ENCODE measurements at places on chromosomes 2 and 18. TPM values are rescaled to one million over a fixed set of nuclear protein-coding genes. Genes with fewer than 3 reads are reported as not detected.

The SLC5A6 gene
- total RNA-seq = 84.9 TPM

The FAM110C gene
- 30.7 TPM for total RNA-seq

GRCh38 chr2:667332-667999, 9.7 kb downstream of the TMEM18 start:
- DNase-seq = no peak

DNA sequence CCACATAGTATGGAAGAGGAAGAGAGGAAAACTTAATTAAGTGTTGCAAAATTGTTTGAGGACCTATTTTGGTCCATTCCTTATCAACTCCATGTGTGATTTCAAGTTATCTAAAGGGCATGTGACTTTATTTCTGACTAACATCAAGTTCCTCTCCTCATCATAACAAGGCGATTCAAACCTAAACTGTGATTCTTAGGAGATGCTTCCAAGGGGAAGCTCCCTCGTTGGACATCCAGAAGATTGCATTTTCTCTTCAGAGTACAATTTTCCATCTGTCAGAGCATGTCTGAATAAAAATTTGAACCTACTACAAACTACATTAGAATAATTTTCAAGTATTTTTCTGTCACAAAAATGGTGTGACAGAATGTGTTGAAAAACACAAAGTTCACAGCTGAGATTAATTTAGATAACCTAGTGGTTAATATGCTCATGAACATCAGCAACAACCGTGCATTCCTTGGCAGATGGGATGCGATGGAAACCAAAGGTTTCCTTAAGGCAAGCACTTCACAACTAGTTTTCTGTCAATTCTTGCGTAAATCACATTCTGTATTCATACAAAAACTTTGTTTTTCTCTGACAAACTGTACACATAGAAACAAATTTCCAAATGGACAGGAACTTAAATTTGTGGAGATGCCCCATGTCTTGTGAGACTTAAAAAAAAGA, 4.2 kb downstream of the SFT2D3 start:
- DNase-seq = no peak

- no peak for DNase-seq
Observed at GRCh38 chr2:12618576-12618975, 98.2 kb upstream of the TRIB2 start.

- DNase-seq = no peak
Observed at GRCh38 chr18:23967321-23968089, 47.0 kb upstream of the TTC39C start.

- DNase-seq = no peak
Observed at GRCh38 chr18:3832025-3832638, 382.2 kb downstream of the TGIF1 start.

The DHX57 gene
- total RNA-seq = 17.4 TPM

GRCh38 chr18:22271030-22271429, 101.6 kb downstream of the GATA6 start:
- DNase-seq = no peak

GRCh38 chr2:70657246-70657645, 103.6 kb upstream of the TGFA start:
- no peak for DNase-seq

GRCh38 chr2:127860130-127860529, 2.2 kb upstream of the POLR2D start:
- no peak for DNase-seq

The GPR45 gene
- not detected for total RNA-seq

The MDH1B gene
- total RNA-seq = 0.64 TPM

DNA sequence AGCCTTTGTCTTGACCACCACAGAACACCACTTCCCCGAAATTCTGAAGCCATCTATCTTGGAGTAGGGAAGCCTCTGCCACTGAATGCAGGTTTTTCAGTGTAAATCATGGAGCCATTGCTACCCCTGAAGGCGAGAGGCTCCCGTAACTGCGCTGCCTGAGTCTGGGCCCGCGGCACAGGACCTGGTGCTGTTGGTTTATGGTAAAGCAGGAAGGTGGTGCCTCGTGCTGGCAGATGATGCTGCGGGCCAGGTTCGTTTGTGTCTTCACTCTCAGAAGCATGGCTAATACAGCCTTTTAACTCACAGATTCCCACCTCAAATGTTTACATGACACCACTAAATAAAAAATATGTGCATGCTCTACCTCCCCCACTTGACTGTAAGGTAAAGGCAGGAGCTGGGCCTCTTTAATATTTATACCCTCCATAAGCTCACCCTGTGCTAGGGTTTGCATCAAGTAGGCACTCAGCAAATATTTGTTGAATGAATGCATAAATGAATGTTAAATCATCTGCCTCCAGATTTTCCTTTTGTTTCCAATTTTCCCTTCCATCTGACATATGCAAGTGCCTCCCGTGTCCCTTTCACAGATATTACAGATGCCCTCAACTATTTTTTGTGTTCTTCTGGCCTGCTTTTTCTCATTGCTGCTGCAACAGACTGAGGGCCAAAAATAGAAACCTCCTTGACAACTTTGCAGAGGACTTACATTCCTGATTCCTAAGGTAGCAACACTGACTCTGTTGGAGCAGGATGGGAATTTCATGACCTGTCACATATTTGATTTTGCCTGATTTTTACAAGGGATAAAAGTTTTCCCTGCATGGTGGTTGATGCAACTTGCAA, 83.5 kb upstream of the CPO start:
- no peak for DNase-seq

The GKN2 gene
- total RNA-seq = not detected

- no peak for DNase-seq
Observed at GRCh38 chr18:77177009-77177408, 44.4 kb upstream of the MBP start.

- no peak for DNase-seq
Observed at GRCh38 chr2:1140389-1141003, 189.8 kb downstream of the SNTG2 start.

DNA sequence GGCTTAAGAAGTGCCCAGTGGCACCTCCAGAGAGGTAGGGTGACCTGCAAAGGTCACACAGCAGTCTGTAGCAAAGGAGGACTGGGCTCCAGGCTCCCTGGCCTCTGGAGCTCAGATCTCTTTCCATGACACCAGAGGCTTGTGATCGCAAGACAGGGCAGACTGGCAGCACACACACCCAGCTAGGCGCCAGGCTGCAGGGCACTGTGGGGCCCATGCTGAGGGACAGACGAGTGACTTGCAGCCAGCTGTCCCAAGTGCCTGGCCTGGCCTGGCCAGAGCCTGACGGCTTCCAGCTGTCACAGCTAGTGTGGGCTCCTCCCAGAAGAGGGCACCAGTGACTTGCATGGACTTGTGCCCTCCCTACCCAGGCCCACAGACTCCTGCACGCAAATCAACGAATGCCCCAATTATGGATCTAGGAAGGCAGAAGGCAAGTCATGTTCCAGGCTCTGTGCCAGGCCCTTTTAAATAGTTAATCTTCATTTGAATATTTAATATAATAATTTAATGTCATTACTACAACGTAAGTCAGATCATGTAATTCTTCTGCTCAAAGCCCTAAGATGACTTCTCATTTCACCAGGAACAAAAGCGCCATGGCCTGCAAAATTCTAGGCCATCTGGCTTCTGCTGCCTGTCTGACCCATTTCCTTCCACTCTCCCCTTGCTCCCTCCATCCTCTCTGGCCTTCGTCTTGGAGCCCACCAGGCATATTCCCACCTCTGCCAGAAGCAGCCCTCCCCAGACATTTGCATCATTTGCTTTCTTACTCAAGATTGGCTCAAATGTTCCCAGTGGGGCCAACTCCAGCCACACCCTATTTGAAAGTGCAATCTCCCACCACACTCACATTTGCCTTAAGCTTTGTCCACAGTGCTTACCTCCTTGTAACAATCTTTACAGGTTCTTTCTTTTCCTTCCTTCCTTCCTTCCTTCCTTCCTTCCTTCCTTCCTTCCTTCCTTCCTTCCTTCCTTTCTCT, 3.7 kb upstream of the SPEG start:
- DNase-seq = no peak

DNA sequence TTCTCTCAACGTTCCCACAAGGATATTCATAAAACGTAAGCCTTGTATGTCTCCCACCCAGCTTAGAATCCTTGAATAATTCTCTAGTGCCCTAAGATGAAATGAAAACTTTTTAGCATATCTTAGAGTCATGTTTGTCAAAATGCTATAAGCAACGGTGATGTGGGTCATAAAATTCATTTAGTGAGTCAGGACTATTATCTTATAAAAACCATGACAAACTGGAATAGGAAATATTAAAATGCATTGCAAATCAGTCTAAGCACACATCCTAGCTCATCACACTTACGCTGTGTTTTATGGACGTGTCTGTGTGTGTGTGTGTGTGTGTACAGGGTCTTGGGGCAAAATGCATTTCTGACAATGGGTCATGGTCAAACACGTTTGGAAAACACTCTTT, 119.9 kb upstream of the ST6GAL2 start:
- no peak for DNase-seq

GRCh38 chr2:218407717-218408116, 8.0 kb downstream of the CTDSP1 start:
- DNase-seq = no peak

GRCh38 chr2:121825003-121825950, 69.8 kb downstream of the TSN start:
- DNase-seq = no peak

DNA sequence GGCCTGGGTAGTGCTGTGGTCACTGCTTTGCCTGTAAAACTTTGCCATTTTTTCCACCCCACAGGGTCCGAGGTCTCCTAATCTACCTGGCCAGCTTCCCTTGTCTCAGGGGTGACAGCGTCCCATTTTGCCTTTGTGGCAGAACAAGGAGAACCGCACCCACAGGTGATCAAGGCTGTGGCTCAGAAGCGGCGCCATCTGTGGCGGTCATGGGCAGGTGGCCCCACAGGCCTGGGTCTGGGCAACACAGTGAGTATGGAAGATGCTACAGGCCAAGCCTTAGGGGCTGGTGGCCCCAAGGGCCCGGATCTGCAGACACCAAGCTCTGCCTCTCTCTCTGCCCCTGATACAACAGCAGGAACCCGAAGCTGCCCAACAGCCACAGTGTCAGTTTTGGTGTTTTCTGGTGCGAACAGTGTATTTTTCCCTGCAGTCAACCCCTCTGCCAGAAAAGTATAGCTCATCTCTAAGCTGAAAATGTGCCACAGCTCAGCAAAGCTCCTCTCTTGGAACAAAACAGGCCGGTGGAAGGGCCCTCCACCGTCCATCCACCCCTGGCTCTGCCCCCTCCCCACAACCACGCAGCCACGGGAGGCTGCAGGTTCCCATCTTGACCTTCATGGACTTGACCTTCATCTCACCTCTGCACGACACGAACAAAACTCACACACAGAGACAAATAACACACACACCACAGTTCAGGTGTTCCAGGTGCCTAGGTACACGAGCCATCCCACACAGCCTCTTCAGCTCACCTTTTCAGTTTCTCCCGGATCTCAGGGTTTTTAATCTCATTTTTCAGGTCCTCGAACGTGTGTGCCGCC, 96.7 kb downstream of the PXDN start:
- no peak for DNase-seq

DNA sequence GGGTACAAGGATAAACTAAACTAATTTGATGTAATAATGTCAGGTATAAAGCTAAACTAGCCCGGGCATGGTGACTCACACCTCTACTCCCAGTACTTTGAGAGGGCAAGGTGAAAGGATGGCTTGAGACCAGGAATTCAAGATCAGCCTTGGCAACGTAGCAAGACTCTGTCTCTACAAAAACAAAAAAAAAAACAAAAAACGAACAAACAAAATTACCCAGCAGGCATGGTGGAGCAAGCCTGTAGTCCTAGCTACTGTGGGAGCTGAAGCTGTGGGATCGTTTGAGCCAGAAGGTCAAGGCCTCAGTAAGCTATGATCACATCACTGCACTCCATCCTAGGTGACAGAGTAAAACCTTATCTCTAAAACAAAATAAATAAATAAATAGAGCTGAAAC, 131.8 kb upstream of the KYNU start:
- DNase-seq = no peak

GRCh38 chr2:192035731-192036442, 158.8 kb downstream of the TMEFF2 start:
- DNase-seq = no peak

The CCDC150 gene
- total RNA-seq = 2.0 TPM

The ABCB11 gene
- total RNA-seq = 0.66 TPM

DNA sequence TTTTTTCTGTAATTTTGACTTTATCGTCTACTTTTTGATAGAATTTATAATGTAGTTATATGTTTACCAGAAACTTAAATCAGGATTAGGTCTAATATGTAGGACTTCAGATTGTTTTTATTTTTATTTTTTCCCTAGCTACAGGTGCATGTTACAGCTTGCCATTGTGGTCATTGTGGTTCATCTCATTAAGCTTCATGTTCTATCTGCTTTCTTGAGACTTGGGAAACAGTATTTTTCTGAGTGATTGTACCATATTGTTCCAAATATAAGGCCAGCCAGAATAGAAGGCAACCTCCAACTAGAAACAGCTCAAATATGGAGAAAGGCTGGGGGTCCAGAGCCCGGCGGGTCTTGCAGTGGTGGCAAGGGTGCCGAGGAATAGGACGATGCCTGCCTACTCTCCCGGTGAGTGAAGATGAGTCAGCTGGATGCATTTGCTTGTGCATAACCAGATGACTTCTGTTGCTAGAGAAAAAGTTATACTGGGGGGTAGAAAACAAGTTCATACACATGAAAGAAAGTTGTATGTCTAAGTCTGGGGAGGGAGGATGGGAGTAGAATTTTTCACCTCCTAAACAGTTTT, 188.4 kb downstream of the CCDC85A start:
- no peak for DNase-seq

DNA sequence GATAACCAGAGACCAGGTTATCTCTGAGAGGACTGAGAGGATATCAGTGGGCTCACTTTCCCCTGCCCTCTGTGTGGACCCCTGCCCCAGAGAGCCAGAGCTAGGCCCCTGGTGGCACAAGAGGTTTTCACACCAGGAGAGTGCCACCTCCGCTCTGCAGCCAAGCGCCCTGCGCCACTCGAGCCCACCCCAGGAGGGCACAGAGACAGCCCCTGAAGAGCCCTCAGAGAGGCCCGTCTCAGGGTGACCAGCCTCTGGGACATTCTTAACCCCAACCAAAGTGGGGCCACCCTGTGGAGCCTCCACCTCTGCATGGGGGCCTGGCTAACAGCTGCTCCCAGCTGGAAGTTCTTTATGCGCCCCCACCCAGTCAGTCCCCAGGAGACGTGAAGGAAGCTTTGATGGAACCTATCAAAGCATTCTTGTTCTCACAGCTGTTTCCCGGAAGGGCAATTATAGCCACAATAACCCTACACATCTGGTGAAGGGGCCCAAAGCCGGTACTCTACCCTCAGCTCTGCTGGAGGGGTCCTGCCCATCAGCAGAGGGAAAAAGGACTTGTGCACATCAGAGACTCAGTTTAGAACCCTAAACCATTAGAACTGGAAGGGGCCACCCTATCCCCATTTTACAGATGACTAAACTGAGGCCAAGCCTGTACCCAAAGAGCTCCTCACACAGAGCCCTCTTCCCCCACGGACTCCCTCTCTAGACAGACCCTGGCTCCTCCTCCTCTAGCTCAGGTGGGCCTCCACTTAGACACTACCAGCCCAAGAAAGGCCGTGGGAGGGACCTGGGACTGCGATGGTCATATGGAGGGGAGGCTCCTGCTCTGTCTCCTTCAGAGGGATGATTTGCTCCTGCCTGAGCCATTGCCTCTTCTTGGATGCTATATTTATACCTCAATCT, 101.1 kb downstream of the ZFP36L2 start:
- no peak for DNase-seq

The MFSD6 gene
- 52.0 TPM for total RNA-seq

- DNase-seq = no peak
Observed at GRCh38 chr2:2142345-2142744, 188.7 kb downstream of the MYT1L start.
